ENCODE measurements at places on chromosomes 13 and 19. TPM values are rescaled to one million over a fixed set of nuclear protein-coding genes. Genes with fewer than 3 reads are reported as not detected.

The DIRAS1 gene
- 0.10 TPM for polyA plus RNA-seq

- DNase-seq, result no peak
Observed at GRCh38 chr13:27964741-27965323, 4.3 kb downstream of the CDX2 start.

The NLRP7 gene
- polyA plus RNA-seq, result not detected

GRCh38 chr13:64248371-64249065 is 2832.9 kb upstream of the PCDH20 start:
- DNase-seq, result no peak

The MATK gene
- 0.27 TPM for polyA plus RNA-seq

- no peak for DNase-seq
Observed at GRCh38 chr19:41641879-41642485, 15.1 kb upstream of the CEACAM4 start.

The KIR3DL3 gene
- not detected for polyA plus RNA-seq

DNA sequence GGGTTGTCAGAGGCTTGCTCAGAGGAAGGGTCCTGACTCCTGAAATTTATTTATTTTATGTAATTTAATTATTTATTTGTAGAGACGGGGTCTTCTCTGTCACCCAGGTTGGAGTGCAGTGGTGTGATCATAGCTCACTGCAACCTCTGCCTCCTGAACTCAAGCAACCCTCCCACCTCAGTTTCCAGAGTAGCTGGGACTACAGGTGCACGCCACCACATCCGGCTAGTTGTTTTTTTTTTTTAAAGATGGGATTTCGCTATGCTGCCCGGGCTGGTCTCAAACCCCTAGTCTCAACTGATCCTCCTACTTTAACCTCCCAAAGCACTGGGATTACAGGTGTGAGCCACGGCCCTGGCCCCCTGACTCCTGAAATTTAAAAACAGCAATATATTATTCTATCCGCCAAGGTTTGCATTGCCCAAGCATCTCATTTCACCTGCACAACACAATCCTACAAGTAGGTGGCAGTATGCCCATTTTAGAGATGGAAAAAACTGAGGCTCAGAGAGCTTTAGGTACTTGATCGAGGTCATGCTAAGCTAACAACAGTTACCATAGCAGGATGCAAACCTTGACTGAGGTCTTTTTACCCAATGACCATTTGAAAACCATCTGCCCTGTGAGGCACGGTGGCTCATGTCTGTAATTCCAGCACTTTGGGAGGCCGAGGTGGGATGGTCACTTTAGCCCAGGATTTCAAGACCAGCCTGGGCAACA is 18.1 kb downstream of the ARHGEF18 start:
- DNase-seq, result no peak

GRCh38 chr13:40664350-40665125 is 1.9 kb downstream of the FOXO1 start:
- no peak for DNase-seq

The NLRP13 gene
- not detected for polyA plus RNA-seq

DNA sequence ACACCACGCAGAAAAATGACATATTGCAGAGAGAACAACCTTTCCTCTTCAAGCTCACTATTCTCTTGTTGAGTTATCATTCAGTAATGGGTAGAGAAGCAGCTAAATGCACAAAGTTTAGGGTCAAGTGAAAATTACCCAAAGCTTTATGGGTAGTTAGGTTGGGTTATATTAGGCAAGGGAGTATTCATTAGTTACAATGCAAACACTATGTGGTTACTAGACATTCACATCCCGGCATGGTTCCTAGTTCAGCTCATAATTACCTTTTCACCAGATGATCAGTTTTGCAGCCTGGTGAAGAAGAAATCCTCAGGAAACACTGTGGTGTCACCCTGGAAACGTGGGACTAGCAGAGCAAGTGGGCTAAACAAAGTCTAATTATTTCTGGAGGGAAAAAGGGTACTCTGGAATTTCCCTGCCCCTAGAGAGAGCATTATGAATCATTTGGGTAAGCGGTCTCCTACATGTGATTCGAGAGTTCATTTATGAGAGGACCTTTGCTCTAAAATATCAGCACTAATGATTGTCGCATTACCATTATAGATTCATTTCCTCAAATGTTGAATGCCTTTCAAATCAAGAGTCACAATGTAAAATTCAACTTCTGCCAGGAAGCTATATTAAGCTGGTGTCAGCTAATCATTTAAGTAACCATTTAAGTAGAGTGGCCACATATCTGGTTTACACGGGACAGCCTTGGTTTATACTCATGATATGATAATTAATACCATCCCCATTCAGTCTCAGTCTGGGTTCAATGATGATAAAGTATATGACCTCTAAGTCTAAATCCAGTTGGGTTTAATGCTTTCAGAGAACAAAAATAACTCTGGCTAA is 1208.0 kb downstream of the DIAPH3 start:
- DNase-seq, result no peak

- DNase-seq, result no peak
Observed at GRCh38 chr13:110957181-110957884, 42.5 kb upstream of the ANKRD10 start.

DNA sequence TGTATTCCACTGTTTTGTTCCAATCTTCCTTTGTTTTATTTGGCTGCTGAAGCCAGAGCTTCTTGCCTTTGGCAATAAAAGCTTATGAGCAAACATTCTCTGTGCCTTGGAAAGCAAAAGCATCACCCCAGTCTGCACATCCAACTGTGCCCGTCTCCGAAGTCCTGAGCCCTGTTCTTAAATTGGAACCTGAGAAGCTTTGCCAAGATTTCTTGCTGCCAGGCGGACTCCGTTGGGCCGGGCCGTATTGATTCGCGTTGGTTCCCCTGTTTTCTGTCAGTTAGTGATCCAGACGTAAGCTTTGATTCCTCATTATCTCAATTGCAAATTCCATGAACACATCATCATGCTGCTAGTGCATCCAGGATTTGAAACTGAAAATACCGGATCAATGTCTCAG is 793.0 kb downstream of the OLFM4 start:
- no peak for DNase-seq

The EXOC3L2 gene
- 0.09 TPM for polyA plus RNA-seq

GRCh38 chr13:47039106-47039505 is 142.3 kb upstream of the HTR2A start:
- DNase-seq, result peak; percentile 26

- DNase-seq, result no peak
Observed at GRCh38 chr13:104832231-104832630, 1703.2 kb downstream of the EFNB2 start.

DNA sequence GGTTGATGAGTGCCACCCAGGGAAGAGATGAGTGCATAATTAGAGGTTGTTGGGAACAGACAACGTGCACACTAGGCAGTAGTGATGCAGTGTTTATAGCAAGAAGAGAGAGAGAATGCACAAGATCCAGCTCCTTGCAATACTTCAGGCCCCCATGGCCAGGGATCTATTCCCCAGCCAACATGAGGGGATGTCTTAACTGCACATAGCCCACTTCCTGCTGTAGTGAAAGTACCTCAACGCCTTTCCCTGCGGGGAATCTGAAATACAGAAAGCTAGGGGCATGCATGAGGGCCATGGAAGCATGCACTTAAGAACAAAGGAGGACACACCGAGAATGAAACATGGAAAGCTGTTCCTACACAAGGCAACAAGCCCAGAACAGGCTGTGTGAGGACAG is 636.7 kb upstream of the GPC6 start:
- no peak for DNase-seq

DNA sequence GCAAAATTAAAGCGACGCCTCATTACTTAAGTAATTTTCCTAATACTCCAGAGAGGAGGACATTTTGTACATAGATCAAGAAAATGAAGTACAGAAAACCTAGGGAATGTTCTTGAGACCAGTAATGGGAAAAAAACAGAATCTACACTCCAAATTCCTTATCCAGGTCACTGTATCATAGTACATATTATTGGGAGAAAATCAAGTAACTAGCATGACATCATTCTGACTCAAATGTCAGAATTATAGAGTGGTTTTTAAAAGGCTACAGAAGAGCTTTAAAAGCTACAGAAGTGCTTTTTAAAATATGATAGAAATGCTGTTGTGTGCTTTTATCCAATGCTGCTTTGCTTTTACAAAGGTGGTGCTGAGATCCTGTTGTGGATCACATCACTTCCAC is 86.3 kb upstream of the SLC15A1 start:
- no peak for DNase-seq

DNA sequence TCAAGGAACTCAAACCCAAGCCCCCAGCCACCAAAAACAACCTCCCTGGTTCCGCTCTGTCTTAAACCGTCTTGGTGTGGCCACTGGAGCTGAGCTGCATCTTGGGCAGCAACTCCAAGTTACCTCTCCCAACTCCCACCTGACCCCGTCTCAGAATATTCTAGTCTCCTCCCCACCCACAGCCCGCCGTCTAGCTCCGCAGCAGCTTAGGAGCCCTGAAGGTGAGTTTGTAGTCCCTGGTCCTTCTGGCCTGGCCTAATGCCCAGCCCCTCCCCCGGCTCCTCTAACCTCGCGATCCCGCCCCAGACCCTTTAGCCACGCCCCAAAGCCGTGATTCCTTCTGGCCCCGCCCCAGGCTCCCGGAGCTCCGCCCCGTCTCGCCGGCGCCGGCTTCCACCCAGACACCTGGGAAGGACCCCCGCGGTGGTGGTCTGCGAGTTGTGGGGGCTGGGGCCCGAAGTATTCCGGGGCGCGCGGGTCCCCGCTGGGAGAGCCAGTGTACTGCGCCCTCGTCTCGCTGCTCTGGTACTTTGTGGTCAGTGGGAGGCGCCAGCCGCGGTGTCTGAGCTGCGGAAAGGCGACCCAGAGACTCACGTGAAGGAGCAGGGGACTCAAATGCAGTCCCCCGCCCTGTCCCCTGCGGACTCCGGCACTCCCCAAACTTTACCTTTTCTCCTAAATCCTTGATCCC is 2.5 kb upstream of the LHB start:
- no peak for DNase-seq

The RGS9BP gene
- polyA plus RNA-seq, result 0.01 TPM

The SIX5 gene
- polyA plus RNA-seq, result 1.3 TPM

The ZNF665 gene
- 2.7 TPM for polyA plus RNA-seq

DNA sequence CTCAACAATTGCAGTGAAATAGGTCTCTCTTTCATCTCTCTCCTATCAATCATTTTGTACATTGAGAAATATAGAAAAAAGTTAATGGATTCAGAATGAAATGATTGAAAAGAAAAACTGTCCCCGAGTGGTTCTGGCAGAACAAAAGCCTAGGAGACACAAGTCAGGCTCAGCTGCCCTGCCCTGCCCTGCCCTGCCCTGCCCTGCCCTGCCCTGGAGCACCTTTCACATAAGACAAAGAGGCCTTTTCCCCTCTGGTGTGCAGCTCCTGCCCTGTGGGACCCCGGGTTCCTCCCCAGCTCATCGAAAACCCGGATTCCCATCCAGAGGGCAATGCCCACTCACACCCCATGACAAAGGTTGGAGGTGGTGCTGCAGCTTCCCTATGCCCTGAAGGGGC is 94.7 kb downstream of the TEX26 start:
- DNase-seq, result no peak

The APC2 gene
- 0.01 TPM for polyA plus RNA-seq

DNA sequence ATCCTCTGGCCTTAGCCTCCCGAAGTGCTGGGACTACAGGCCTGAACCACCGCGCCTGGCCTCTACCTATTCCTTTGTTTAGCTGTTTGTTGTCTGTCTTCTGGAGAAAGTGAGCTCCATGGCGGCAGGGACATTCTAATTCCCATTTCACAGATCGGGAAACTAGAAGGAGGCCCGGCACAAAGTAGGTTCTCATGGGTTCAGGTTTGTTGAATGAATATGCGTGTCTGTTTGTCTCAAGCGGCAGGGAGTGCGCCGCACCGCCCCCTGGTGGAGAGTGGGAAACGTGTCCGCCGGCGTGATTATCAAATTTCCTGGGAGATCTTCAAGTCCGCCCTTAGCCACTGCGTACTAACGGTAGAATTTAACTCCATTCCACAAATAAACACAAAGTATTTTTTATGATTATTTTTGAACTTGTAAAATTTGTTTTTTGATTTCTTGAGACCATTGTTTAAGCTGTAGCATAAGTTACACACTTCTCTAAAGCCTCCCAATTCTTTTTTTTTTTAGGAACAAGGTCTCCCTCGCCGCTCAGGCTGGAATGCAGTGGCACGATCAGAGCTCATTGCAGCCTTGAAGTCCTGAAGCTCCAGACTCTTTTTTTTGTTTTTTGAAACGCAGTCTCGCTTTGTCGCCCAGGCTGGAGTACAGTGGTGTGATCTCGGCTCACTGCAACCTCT is 8.9 kb upstream of the CCDC9 start:
- DNase-seq, result no peak

- no peak for DNase-seq
Observed at GRCh38 chr13:98487016-98487415, 89.9 kb downstream of the STK24 start.

Measured in keratinocyte (primary cell).